ENCODE measurements at places on chromosomes 5 and 9.

DNA sequence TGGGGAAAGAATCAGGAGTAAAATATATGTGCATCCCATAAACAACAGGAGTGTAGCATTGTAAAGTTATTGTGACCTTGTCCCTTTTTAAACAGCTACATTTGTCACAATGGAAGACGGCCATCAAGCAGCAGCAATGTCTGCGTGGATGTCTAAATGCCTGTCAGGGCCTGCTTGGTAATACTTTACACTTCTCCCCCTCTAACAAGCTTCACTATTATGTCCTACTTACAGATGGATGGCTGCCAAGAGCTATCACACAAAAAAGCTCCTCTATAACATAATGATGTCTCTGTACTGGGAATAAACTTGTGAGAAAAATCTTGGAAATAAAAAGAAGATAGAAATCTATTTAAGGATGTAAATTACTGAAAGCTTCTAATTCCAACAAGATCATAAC lies 213.0 kb downstream of the FBXL17 start:
- no peak for DNase-seq

DNA sequence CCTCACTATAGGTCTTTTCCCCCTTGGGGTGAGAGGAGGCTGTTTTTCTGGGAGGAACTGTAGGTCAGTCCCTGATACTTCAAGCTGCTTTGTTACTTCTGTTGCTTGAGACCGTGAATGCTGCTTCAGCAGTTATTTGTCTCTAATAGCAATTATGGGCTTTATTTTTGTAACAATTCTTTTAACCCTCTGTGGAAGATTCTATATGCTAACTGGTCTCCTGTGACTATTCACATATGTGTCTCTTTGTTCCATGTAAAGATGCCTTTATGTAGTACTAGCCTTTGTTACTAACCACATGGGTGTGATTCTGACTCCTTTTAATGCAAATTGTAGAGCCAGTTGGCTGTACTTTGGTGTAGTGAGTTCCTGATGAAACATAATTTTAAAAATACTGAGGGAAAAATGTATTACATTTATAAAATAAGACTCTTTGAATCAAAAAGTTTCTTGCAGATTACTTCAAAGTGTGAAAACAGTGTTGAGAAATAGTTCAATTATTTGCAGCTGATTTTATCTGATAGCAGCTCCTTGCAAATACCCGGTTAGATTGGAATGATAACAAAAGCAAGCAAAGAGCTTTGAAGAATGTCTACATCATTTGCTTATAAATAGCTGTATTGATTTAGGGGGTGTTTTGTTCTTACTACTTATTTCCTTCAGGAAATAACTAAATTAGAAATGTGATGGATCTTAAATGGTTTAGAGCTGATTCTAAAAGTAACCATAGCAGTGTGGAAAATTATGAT lies 46.6 kb downstream of the ANGPTL2 start:
- DNase-seq = no peak

DNA sequence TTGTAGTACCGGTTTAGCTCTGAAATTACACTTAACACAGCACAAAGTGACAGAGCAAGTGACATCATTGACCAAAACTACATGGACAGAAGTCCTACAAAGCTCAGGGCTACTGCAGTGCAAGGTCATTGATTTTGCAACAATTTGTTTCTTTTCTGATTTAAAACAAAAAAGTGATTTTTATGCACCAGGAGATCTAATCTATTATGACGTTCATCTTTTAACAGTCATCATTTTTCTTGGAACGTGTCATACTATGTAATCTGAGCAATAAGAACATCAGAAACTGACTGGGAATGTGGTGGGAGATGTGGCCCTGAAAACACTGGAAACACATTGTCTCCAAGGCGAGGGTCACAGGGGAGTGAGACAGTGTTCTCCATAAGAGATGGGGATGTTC lies 17.4 kb upstream of the ZFAND5 start:
- DNase-seq = peak; percentile 35

GRCh38 chr9:132949709-132950108 lies 5.3 kb upstream of the TSC1 start:
- no peak for DNase-seq

- DNase-seq = peak; percentile 74
Measured at GRCh38 chr9:80197661-80198060, 625.9 kb downstream of the TLE4 start.

- DNase-seq = peak; percentile 30
Measured at GRCh38 chr9:116027951-116028350, 125.6 kb upstream of the PAPPA start.

DNA sequence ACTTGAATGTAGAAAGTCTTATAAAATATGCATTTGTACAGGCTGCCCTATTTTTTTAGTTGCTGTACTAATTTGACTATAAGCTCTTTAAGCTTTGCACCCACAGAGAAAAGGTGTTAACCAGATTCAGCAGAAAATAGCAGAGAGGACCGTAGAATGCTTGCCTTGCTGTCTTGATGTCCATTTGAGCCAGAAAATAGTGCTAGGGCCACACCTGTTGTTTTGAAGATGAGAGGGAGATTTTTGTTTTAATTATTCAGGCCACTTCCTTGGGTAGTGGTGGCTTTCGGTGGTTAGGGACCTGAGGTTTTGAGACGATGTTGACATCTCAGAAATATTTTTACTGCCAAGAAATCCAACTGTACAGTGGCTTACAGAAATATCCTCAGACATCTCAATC lies 196.0 kb downstream of the SPATA31D1 start:
- no peak for DNase-seq

DNA sequence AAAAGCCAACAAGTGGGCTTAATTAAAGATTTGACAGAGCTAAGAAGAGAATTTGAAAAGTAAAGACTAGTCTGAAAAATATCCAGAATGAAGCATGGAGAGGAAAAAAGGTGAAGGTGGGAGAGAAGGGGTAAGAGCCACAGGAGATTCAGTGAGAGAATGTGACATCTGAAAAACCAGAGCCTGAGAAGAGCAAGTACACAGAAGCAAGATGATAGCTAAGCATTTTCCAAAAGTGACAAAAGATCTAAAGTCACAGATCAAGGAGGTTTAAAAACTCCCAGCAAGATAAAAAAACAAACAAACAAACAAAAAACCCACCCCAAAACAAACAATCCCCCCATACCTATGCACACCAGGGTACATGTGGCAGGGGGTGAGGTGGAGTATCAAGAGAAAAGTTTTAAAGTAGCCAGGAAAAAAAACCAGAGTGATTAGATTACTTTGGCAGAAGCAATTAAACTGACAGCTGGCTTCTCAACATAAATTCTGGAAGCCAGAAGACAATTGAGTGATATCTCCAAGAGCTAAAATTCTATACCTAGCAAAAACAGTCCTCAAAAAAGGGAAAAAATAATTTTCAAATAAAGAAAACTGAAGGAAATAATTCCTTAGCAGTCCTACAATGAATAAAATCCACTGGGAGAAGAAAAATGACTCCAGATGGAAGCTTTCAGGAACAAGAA lies 111.4 kb downstream of the RAPGEF6 start:
- no peak for DNase-seq

- no peak for DNase-seq
Measured at GRCh38 chr9:129080298-129080600, 662 bp upstream of the DOLPP1 start.

GRCh38 chr5:14251733-14252132 lies 108.6 kb downstream of the TRIO start:
- no peak for DNase-seq

- DNase-seq = peak; percentile 70
Measured at GRCh38 chr9:75378036-75378435, 289.7 kb downstream of the OSTF1 start.

- DNase-seq = no peak
Measured at GRCh38 chr5:88671106-88671504, 211.9 kb downstream of the MEF2C start.

- DNase-seq = no peak
Measured at GRCh38 chr5:141717043-141717442, 35.0 kb upstream of the ARAP3 start.

GRCh38 chr9:79325501-79325900 lies 246.3 kb upstream of the TLE4 start:
- peak; percentile 38 for DNase-seq

- no peak for DNase-seq
Measured at GRCh38 chr5:134515801-134516200, 9.7 kb upstream of the JADE2 start.

GRCh38 chr5:134403951-134404350 lies 7.7 kb downstream of the CDKN2AIPNL start:
- DNase-seq = no peak

DNA sequence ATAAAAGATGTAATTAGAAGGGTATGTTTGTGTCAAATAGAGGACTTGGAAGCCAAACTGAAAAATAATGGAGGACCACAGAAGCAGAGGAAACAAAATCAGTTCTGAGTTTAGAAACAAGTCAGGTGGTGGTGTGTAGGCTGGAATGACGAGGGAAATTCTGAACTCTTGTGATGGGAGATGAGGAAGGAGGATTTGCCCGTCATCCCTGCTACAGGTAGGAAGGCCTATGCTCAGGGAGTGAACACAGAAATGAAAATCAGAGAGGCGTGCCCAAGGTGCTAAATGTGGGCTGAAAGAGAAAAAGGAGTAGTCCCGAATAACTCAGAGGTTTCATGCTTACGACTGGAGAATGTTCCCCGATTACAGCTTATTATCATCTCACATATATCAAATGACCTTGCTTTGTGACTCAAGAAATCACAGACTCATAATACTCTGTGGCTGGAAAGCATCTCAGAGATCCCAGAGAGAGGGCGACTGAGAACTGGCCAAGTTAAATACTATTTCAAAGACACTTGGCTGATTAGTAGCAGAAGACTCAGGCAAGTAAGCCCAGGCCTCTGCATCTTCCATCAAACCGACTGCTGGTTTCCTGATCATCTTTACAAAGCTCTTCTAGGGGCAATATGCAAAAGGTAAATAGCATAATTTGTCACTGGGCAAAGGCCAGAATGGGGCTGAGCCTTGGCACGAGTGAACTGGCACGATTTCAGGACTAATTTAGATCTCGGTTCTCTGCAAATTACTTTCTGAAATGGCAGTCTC lies 126.0 kb downstream of the SUSD1 start:
- DNase-seq = peak; percentile 78

- no peak for DNase-seq
Measured at GRCh38 chr9:87115785-87116184, 168.5 kb upstream of the GAS1 start.
